Kidney epithelial cell (primary cell): ENCODE measurements at places on chromosomes 12 and 14.

- DNase-seq: no peak
These were observed 40.9 kb downstream of the NT5DC3 start for GRCh38 chr12:103799857-103800771.

DNA sequence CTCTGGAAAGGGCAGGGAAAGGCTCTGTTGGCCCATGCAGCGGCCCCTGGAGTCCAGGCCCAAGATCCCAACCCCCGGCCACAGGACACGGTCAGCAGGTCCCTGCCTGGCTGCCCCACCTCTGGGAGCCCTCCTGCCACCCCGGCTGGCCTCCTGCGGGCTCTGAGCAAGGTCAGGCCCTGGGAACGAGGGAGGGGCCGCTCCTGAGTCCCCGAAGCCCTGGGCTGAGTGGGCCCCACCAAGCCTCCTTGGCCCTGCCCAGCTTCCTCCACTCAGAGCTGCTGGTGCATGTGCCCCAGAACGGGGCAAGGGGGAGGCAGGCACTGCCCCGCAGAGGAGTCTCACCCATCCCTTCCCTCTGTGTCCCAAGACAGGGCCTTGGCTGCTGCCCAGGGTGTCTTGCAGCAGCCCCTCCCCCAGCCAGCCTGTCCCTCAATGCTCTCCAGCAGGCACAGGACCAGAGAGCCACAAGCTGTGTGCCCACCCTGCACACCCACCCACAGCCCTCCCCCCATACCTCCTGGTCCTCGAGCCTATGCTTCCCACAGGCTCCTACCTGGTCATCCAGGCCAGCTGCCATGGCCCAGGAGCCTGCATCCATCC lies 7.4 kb upstream of the C14orf180 start:
- DNase-seq: no peak

DNA sequence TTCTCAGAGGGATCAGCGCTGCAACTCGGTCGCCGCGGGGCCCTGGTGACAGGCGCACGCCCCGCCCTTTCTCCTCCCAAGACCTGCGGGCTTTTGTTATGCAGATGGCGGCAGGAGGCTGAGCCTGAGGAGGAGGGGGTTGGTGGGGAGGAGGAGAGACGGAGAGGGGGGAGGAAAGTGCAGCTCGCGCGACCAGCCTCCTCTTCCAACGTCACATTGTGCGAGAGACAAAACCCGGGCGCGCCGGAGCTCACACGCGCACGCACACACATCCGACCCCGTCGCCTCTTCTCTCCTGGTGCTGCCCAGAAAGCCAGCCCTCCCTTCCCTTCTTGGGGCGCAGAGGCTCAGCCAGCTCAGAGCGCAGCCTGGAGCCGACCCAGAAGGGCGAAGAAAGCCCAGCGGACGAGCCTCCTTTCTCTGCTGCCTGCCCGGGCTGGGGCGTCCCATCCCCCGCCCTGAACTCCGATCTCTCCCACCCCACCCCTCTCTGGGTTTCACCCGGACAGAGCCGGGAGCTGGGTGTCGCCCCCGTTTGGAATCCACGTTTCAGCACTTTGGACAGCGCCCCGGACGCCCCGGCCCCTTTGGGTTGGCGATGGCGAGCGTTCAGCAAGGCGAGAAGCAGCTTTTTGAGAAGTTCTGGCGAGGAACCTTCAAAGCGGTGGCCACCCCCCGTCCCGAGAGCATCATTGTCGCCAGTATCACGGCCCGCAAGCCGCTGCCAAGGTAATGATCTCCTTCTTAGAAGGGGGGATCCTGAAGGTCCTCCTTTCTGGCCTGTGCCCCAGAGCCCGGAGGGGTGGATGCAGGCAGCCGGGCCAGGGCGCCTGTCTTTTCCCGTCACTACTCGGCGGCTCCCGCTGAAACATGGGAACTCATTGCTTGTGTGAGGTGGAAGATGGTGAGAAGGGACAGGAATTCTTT lies at the start of gene SRRM4:
Gene SRRM4 (plus strand): TSS at position 257 of the 927 bp plus-strand sequence. CDS start 342 bp downstream, at position 599.
- no peak for DNase-seq

DNA sequence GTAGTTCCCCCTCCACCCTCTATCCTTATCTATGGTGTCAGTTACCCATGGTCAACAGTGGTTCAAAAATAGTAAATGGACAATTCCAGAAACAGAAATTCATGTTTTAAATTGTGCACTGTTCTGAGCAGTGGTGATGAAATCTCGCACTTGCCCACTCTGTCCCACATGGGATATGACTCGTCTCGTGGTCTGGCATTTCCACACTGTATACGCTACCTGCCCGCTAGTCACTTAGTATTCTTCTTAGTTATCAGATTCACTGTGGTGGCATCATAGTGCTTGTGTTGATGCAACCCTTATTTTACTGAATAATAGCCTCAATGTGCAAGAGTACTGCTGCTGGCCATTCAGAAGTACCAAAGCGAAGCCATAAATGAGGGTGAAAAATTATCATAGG lies 507.0 kb downstream of the SNAPC1 start:
- DNase-seq: no peak

- DNase-seq: no peak
These were observed 7.3 kb upstream of the MYO1A start for GRCh38 chr12:57057067-57057751.

DNA sequence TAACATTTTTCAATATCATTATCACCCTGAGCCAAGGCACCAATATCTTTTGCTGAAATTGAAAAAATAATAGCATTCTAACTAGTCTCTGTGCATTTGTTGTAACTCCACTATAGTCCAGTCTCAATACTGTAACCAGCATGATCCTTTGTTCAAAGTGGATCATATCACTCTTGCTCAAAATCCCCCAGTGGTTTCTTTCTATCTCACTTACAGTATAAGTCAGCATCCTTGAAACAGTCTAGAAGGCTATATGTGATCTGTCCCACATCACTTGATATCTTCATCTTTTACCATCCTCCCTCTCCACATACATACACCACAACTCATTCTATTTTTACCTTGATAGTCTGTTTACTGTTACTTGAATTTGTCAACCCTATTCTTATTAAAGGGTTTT lies 435.7 kb downstream of the CCER1 start:
- DNase-seq: no peak

DNA sequence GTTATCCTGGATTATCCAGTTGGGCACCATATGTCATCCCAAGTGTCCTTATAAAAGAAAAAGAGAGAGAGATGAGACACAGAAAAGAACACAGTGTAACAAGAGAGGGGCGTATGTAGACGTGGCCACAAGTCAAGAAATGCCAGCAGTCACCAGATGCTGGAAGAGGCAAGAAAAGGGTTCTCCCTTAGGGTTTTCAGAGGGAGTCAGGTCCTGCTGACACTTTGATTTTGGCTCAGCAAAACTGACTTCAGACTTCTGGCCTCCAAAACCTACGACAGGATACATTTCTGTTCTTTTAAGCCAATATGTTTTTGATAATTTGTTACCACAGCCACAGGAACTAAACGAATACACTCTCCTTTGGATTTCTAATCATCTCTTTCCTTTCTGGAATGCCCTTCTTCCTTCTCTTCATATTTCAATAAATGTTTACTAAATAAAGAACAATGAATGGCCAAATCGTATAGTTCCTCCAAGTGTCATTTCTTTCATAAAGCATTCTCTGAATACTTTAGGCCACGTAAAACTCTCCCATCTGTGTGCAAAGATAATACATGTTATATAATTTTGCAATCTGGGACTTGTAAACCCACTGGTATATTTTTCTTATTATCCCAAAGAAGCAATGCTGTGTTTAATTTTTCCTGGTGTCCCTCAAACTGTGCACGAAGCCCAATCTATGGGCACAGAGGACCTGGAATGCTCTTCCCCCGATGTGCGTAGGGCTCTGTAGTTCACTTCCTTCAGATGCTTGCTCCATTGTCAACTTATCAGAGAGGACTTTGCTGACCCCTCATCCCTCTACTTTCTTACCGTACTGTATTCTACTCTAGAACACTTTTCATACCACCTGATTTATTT lies 303.6 kb downstream of the CEP128 start:
- no peak for DNase-seq

GRCh38 chr14:100165376-100165775 lies 5.9 kb upstream of the DEGS2 start:
- DNase-seq: no peak

DNA sequence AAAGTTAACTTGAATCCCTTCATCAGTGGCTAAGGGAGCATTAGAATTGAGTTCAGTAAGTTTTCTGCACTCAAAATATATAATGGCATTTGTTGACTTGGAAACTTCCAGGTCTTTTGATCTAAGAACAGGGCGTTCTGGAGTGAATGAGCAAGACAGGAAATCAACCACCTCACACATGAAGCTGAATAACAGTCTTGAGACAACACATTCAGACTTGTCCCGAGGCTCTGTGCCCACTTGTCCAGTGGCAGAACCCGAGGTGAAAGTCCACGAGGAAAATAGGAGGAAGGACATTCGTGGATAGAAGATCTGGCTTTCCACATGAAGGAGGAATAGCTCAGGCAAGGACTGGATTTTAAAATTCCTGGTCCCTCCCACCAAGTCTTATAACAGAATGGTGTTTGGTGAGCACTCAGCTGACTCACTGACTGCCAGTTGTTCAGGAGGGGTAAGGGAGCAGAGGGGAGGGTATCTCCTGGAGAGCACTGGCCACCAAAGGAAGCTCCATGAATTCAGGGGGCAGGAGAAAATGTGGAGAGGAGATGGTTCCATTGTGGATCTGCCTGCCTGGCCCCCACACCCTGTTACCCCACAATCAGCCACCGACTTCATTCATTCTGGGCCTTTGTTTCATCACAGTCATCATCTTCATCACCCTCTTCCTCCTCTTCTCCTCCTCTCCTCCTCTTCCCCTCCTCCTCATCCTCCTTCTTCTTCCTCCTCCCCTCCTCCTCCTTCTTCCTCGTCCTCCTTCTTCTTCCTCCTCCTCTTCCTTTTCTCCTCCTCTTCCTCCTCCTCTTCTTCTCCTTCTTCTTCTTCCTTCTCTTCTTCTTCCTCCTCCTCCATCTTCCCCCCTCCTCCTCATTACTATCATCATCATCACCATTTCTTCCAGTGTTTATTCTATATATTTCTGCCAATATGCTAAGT lies 620.1 kb downstream of the MED13L start:
- DNase-seq: no peak

DNA sequence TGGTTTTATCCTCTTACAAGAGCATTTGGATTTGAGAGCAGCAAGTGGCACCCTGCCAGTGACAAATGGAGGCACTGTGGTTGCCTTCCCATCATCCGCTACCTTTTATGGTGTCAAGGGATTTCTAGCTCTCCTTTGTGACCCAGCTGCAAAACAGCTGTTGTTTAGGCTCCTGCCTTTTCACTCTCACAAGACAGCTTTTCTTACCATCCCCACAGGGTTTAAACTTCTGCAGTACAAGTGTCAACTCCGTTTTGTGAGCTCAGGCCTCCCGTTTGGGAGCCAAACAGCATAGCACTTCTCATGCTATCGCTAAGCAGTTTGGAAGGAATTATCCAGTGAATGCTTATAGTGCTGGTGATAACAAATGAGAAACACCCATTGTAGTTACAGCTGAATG lies 331.4 kb downstream of the TMTC2 start:
- no peak for DNase-seq

DNA sequence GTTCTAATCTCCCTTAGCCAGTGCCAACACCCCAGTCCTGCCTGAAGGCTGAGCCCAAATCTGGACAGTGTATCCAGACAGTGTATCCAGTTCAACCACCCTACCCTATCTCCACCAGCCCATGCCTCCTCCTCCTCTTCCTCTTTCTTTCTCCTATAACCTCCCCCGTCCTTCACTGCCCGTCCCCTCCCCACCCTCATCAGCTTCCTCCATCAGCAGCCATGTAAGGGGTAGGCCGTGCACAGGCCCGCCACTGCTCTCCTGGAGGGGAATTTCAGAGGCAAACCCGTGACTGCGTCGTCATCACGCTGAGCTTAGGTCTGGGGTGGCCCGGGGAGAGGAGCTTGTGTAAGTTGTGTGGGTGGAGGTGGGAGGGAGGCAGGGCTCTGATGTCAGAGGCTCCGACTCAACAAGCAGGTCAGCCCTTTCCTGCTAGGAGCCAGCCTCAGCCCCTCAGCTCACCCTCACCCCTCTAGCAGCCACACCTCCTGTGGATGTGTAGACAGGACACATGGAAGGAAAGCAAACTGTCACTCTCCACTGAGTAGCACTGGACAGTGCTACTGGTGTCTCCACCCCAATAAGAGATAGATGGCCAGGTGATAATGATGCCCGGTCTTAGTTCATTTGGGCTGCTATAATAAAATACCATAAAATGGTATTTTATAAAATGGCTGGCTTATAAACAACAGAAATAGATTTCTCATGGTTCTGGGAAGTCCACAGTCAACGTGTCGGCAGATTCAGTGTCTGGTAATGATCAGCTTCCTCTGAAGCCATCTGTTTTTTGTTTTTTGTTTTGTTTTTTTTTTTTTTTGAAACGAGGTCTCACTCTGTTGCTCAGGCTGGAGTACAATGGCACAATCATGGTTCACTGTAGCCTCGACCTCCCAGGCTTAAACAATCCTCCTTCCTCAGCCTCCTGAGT lies 50.5 kb downstream of the IRF2BPL start:
- DNase-seq: no peak
